ENCODE measurements at places on chromosomes 5 and 9.

GRCh38 chr9:89547000-89547399 is 49.1 kb upstream of the SEMA4D start:
- DNase-seq: no peak

- DNase-seq: no peak
These were observed 60.5 kb upstream of the FAM120A start for GRCh38 chr9:93390953-93391515.

DNA sequence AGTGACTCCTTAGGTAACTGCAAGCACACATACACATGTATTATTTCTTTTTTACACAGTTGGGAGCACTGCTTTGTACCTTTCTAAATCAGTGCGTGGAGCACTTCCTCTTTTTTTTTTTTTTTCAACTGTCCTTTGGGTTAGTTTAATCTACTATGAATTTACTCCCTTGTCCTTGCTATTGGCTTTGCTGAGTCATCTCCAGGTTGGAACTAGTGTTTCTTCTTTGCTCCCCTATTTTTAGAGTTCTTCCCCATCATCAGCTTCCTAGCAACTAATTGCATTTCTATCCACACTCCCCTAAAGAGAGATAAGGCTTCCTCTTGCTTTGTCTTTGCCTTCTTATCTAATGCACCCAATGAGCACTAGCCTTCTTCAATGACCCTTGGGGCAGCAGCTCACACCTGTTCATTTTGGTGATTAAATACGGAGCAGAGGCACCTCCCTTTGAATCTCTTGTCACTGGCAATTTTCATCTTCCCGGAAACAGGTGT is 24.3 kb downstream of the S100Z start:
- peak; percentile 67 for DNase-seq

GRCh38 chr5:167853421-167853820 is 438.0 kb upstream of the WWC1 start:
- no peak for DNase-seq

DNA sequence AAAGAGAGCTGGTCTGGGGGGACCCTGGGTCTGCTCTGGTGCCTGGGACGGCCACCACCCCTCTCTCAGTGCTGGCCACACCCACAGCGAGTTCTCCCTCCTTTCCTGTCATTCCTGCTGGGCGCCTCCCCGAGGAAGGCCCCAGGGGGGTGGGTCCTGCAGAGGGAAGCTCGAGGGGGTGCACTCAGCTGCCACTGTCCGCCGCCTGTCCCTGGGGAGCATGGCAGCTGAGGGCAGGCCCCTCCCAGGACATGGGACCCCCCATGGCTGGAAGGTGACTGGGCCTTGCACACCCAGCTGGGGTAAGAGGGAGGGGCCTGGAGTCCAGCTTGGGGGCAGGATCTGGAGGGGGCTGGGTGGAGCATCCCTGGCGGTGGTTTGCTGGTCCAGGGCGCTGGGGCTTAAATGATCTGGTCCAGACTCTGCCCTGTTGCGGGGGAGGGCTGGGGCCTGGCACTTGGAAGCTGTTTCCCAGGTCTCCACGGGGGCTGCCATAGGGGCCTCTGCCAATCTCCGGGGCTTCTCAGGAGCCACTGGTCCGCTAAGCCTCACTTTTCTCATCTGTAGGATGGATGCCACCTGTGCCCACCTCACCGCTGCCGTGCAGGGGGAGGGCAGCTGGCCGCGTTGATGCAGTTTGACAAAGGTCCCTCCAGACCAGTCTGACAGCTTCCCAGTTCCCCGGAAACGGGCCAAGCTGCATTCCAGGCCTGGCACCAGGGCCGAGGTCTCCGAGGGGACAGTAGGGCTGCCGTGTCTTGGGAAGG is 6.0 kb upstream of the SLC2A6 start:
- no peak for DNase-seq

DNA sequence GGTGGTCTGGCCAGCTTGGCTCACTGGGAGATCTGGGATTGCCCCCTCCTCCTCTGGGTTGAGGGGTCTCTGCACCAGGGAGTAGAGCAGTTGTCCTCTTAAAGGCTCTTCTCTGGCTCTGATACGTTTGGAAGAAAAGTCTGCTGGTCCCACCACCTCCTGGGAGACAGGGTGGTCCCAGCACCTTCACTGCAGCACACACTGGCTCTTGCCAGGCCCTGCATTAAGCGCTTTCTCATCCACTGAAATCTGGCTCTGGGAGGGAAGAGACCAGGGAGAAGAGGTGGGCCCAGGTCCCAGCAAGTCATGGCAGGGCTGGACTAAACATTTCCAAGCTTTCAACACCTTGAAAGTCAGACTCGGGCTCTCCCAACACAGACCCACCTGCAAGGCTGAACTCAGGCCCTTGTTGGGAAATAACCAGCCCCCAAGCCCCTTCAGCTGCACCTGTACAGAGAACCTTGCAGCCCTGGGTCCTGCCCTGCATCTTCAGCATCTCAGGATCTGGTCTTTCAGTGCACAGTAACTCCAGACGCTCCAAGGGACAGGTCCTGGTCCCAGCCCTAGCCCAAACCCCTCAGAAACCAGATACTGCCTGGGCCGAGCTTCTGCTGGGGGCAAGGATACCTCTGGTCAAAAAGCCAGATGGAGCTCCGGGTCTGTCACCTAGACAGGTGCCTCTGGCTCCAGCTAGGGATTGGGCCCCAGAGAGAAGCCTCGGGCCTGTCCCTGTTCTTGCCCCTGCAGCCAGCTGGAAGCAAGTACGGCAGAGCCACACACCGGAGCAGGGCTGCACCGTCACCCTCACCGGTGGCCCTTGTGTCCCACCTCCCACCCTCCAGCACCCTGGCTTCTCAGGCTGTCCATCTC is 134.5 kb downstream of the DAB2IP start:
- no peak for DNase-seq

- DNase-seq: no peak
These were observed 18.1 kb upstream of the ZNF484 start for GRCh38 chr9:92895812-92896436.

DNA sequence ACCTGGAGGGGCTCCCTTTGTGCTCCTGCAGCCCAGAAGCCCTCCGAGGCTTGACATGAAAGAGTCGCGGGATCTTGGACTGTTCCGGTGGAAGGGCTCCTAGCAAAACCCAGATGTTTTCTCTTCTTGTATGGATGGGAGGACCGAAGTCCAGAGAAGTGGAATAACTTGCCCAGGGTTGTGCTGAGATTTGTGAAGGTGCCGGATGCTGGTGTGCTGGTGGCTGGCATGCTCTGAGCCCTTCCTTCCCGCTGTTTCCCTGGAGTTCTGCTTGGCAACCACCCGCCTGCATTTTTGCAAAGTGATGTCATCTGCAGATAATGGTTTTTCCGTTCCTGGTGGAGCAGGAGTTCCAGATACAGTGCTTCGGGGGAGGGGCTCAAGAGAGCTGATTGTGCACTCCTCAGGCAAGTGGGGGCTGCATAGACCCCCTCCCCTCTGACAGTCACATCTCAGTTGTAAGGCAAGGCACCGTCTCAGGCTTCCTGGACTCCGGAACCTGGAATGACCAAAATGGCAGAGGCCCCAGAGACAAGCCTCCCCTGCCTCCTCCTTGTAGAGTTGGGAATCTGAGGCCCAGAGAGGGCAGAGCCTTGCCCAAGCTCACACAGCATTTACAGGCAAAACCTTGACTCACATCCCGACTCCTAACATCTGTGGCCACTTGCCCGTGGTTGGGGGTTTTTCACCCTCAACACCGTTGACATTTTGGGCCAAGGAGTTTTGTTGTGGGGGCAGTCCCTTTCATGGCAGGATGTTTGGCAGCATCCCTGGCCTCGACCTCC is 157.0 kb downstream of the RGS3 start:
- DNase-seq: no peak

Measured in NCI-H2081 (cell line).